ENCODE measurements at places on chromosomes 5 and 9.
A peak's percentile ranks its signal among the peaks of the same experiment; 100 is the strongest.

GRCh38 chr9:75545287-75545686 lies 345.2 kb upstream of the PCSK5 start:
- DNase-seq, result no peak

GRCh38 chr9:92115071-92115858 lies at the start of gene SPTLC1:
SPTLC1 (minus strand) TSS chr9:92115413; CDS start chr9:92115370, 43 bp downstream.
- no peak for DNase-seq

GRCh38 chr5:138870611-138871010 lies 4.5 kb downstream of the LRRTM2 start:
- no peak for DNase-seq

DNA sequence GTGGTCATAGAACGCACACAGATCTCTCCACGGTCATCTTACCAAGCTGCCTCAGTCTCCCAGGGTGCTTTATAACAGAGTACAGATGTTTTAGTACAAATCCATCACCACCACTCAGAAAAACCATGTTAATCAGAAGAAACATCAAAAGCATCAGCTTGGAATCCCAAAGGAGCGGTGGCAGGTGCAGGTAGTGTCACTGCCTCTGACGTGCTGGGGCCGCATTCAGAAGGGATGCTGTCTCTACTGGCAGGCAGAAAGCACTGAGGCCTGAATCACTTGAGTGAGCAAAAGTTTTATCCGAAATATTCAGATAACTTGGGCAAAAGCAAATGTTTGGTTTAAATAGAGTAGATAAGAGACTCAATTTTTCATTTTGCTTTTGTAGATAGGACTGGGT lies 448.4 kb upstream of the ZNF608 start:
- no peak for DNase-seq

GRCh38 chr5:172373680-172374079 lies 80.6 kb downstream of the SH3PXD2B start:
- DNase-seq, result no peak

DNA sequence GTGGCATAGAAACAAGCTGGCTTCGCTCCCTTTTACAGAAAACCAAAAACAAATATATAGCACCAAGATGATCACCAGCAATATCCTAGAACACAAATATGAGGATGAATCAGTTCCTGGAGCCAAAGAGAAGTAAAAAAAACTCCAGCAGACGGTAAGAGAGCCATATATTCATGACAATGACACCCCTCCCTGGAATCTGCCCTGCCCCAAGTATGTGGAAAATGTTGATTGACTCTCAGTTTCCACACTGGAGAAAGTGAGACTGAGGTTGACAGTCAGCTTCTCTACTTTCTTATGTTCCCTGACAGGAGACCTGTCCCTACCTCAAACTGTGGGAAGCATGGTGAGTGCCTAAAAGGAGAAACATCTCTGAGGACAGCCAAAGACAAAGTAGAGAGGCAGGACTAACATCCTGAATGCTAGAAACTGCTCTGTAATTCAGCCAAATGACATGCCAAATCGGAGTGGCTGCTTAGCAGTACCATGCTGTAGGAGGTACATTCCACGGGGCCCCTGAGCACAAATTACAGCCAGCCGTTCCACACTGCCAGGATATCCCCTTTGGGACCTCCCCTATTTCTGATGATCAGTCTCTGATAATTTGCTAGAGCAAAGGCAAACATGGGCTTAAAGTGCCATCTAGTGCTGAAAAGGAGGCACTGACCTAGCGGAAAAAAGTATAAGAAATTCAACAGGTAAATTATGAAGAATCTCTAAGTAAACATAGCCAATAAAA lies 424.0 kb upstream of the RGMB start:
- peak; percentile 12 for DNase-seq

DNA sequence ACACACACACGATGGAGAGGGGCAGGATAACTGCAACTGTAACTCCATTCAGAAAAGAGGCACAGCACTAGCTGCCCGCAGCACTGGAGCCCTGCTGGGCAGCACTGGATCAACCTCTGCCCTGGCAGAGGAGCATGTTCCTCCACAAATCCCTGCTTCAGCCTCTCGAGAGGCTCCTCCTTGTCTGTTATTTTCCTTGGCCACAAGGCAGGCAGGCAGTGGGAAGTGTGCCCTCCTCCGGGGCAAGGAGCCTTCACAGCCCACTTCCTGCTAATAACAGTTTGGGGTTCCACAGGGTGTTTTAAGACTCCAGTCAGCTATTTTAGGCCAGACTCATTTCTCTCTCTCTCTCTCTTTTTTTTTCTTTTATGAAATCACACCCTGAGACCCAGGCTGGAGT lies 11.8 kb downstream of the FXN start:
- DNase-seq, result no peak

- no peak for DNase-seq
Observed at GRCh38 chr5:139402561-139403158, 1.2 kb downstream of the SPATA24 start.

- no peak for DNase-seq
Observed at GRCh38 chr9:84300271-84300670, 40.3 kb downstream of the SLC28A3 start.

DNA sequence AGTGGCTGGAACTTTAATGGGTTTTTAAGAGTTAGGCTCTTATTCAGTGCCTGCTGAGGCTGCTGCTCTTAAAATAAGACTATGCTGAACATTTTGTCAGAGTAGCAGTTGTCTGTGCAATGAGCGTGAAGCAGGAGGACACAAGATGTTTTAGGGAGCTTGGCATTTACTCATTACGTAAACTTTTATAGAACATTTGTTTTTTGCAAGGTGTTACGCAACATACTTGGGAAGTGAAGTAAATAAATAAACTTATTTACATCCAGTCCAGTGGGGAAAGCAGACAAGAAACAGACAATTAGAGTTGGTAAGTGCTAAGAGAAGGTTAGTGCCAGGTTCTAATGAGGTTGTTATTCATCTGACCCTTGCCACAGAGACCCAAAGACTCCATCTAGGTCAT lies 226.0 kb downstream of the HINT1 start:
- no peak for DNase-seq

GRCh38 chr9:131441441-131441840 lies 47.6 kb downstream of the PRRC2B start:
- no peak for DNase-seq

- DNase-seq, result no peak
Observed at GRCh38 chr5:135236228-135236907, 162.7 kb downstream of the MACROH2A1 start.

Data from iPS DF 19.7 (cell line).